DMS 273 treated with DMSO at 0.1 percent for 48 hours (cell line): ENCODE measurements at places on chromosomes 16 and 17.

DNA sequence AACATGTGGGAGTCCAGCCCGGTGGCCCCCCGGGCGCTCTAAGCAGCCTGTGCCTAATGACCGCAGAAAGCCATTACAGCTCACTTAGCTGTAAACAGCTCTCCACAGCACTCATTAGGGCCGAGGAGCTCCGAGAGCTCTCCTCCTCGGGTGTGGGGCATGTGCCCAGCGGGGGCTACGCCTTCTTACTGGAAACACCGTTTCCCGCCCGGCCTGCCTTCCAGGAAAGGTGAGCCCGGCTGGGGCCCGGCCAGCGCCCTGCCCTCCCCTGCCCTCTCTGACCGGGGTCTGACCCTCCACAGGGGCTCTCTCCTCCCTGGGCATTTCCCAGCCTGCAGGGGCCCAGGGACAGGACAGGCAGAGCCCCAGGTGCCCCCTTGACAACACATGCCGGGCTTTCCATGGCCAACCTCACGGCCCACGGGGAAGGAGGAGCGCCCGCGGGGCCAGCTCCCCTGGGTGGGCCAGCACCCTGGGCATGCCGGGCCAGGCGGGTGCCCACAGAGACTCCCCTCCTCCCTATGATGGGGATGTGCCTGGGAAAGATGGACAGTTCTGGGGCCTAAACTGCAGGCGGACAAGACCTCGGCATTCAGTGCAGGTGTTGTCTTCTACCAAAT is 72.6 kb downstream of the SDK2 start:
- no peak for DNase-seq

- no peak for DNase-seq
Observed at GRCh38 chr17:33623841-33624240, 330.7 kb upstream of the ASIC2 start.

DNA sequence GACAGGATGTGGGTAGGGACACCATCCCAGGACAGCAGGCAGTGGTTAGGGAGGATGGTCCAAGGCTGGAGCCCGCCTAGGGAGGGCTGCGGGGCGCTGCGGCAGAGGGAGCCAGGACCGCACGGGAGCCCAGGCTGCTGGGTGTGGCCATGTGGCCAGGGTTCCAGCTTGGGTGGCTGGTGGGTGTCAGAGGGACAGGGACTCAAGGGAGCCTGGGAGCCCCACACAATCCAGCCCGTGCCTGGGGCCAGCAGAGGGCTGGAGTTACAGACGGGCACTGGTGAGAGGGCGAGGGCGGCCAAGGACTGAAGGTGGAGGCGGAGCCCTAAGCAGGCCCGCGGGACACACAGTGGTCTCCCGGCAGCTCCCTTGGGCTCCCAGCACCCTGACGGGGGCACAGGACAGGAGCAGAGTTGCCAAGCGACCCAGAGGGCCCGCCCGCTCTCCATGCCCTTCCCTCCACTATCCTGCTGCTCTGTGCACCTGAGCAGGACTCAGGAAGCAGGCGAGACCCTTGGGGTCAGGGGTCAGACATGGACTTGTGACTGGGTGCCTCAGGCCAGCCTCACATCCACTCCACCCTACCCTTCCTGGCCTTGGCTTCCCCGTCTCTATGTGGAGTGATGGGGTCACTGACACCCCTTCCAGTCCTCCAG is 7.1 kb downstream of the MRPL28 start:
- no peak for DNase-seq

GRCh38 chr16:2514333-2515179 is 804 bp downstream of the ATP6V0C start:
- no peak for DNase-seq

DNA sequence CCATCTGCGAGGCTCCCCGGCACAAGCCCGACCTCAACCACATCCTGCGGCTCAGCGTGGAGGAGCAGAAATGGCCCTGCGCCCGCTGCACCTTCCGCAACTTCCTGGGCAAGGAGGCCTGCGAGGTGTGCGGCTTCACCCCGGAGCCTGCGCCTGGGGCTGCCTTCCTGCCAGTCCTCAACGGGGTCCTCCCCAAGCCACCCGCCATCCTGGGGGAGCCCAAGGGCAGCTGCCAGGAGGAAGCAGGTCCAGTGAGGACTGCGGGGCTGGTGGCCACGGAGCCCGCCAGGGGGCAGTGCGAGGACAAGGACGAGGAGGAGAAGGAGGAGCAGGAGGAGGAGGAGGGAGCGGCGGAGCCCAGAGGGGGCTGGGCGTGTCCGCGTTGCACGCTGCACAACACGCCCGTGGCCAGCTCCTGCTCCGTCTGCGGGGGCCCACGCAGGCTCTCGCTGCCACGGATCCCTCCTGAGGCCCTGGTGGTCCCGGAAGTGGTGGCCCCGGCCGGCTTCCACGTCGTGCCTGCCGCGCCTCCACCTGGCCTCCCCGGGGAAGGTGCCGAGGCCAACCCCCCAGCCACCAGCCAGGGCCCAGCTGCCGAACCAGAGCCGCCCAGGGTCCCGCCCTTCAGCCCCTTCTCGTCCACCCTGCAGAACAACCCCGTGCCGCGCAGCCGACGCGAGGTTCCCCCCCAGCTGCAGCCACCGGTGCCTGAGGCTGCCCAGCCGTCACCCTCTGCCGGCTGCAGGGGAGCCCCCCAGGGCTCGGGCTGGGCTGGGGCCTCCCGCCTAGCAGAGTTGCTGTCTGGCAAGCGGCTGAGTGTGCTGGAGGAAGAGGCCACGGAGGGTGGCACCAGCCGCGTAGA is 13.1 kb upstream of the PRR35 start:
- no peak for DNase-seq

DNA sequence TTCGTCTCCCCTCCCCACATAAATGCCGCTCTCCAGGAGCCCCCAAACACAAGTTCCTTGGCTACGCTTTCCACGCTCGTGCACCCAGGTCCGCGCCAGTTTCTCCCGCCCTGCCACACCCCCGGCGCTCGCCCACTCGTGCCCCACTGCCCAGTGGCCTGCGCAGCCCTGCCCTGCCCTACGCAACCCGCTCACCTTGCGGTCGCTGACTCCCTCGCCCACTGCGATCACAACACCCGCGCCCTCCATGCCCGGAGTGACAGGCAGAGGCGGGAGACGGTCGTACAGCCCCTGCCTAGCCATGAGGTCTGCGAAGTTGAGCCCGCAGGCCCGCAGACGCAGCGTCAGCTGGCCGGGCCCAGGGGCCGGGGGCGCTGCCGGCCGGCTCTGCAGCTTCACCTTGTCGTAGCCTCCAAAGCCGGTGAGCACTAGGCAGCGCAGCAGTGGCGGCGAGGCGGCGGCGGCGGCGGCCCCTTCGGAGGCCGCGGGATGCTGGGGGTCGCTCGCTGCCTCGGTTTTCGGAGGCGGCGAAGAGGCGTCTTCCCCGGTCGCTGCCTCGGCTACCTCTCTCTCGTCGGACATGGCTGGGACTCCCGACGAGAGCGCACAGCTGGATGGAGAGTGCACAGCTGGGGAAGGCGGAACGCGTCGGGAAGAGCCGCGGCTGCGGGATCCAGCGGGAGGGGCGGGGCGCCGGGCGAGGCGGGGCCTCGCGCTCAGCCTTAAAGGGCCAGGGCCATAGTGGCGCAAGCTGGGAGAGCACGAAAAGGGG is at the start of gene VAT1:
Gene VAT1, minus strand, starts transcription at position 645 of the 772 bp plus-strand sequence. Its CDS starts 63 bp downstream, at position 582.
- peak; percentile 58 for DNase-seq

DNA sequence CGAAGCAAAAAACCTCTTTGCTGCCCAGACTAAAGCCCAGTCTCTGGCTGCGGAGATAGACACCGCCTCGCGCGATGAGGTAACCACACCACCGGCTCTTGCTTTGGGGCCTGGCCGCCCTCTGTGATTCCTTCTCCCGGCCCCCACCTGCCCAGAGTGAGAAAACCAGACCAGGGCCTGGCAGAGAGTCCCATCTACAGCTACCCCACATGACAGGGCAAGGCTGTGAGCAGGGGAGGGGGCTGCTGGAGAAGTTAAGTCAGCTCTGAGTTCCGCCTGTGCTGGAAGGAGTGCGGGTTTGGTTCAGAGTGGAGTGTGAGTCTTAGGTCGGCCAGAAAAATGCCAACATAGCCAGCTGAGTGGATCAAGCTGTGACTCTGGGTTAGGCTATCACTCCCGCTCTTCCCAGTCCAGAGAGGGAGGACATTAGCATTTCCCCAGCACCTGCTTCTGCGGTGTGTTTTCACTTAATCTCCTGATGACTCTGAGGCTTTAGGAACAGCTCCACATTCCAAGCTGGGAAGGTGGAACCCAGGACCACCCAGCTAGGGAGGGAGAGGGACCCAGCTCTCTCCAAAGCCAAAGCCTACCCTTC is 139.0 kb downstream of the RAB11FIP4 start:
- no peak for DNase-seq

GRCh38 chr16:58509256-58510096 is 5.8 kb upstream of the SETD6 start:
- no peak for DNase-seq

GRCh38 chr17:65900216-65900615 is 291.7 kb downstream of the CEP112 start:
- no peak for DNase-seq

- DNase-seq, result no peak
Observed at GRCh38 chr16:473046-474043, 47.9 kb downstream of the RAB11FIP3 start.
